ENCODE measurements at places on chromosomes 12 and 14.

DNA sequence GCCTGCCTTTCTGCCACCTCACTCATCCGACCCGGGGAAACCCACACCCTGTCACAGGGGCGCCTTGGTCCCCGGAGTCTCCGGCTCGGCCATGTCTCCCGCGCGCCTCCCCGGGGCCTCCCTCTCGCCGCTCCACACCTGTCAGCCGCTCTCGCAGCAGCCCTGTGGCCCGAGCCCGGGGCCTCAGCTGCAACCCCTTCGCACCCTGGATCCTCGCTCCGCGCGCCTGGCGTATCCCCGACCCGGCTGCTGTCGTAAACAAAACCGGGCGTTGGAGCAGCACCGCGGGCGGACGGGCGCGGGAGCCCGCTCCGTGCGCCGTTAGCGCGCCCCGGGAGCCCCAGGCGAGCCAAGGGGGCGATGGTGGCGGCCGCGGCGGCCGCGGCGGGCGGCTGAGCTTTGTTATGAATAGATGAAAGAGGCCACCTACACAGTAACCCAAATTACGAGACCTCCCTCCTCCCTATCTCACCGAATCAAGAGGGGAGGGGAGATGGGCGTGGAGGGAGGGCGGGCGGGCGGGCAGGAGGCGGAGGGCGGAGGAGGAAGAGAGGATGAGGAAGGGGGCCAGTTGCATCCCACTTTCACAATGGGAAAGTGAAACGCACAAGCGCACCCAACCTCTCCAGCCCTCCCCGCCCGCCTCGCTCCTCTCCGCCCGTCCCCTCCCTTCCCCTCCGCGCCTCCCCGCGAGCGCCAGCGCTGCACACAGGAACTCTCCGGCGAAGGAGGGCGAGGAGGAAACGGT lies at the start of gene PLXNC1:
Gene PLXNC1, plus strand, starts transcription at position 587 of the 748 bp plus-strand sequence. CDS start 395 bp downstream, outside the sequence.
- peak; percentile 75 for DNase-seq

- no peak for DNase-seq
Measured at GRCh38 chr14:32764131-32764530, 174.5 kb upstream of the NPAS3 start.

GRCh38 chr14:102778338-102779083 lies 1.3 kb downstream of the TRAF3 start:
- no peak for DNase-seq

DNA sequence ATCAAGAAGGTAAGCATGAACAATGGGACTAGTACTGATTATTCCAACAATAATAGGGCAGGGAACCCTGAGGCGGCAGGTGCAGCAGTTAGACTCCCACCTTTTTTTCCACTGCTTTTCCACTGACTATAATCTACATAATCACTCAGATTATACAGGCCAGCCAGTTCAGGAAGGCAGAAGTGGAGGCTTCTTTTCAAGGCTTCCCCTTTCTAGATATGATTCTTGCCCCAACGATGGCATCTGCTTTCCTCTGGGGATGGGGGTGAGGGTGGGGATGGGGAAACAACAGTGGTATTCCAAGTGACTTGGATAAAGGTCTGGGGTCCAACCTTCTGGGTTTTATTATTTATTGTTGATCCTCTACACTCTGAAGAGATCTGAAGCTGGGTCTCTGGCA lies 331 bp downstream of the NCKAP1L start:
- DNase-seq: no peak

- DNase-seq: no peak
Measured at GRCh38 chr14:92719421-92719820, 29.0 kb downstream of the LGMN start.

DNA sequence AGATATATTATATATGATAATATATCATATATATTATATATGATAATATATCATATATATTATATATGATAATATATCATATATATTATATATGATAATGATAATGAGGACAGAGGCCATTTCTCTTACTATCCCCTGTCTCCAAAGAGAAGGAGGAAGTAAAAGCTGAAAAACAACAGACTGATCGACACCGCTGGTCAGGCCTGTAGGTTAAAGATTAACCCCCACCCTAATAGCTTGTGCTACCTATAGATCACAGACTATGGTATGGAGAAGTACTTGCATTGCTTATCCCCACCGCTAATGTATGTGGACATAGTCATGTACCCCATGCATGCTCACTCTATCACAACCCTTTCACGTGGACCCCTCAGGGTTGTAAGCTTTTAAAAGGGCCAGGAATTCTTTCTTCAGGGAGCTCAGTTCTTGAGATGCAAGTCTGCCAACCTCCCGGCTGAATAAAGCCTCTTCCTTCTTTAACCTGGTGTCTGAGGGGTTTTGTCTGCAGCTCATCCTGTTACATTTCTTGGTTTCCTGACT lies 786.1 kb upstream of the TMEM132C start:
- no peak for DNase-seq

GRCh38 chr14:92340931-92341330 lies 18.0 kb downstream of the SLC24A4 start:
- no peak for DNase-seq

DNA sequence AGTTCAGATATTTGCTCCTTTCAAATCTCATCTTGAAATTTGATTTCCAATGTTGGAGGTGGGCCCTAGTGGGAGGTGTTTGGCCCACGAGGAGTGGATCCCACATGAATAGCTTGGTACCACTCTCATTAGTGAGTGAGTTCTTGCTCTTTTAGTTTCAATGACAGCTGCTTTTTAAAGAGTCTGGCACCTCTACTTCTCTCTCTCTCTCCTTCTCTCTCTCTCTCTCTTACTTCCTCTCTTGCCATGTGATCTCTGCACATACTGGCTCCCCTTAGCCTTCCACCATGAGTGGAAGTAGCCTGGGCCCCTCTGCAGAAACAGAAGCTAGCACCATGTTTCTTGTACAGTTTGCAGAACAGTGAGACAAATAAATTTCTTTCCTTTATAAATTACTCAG lies 25.1 kb downstream of the GPR65 start:
- DNase-seq: no peak

DNA sequence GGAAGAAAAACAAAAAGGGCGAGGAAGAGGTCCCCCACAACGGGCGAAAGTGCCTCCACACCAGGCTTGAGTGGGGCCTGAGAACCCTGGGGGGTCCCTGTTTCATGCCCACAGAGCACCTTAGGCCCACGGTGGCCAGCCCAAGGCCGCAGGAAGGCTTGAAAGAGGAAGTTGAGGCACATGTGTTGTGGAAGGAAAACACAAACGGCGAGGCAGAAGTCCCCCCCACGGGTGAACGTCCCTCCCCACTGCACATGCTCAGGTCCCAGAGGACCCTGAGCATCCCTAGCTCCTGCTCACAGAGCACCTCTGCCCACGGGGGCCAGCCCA lies 371.5 kb downstream of the ALG10 start:
- DNase-seq: no peak

- no peak for DNase-seq
Measured at GRCh38 chr12:124259154-124260066, 35.5 kb upstream of the RFLNA start.

DNA sequence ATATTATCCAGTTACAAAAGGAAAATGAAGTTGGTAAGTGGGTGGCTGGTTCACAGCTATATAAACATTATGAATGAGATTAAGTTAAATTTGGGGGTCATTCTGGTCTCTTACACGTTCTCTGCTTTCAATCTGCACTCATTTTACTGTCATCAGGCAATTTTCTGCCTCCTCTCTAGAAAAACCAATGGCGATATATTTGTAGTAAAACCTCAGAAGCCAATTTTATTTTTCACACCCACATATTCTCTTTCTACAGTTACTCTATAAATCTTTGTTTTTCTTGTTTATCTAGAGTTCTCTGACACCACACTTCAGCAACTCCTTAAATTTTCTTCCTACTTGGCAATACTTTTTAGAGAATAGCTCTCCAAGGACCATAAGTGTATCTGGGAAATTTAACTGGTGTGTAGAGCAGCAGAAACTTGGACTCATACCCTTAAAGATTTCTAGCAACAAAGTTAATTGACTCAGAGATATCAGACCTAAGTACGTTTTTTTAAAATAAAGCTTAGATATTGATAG lies 926.9 kb downstream of the TMTC2 start:
- no peak for DNase-seq
